Left colon (tissue), 2 donors: ENCODE measurements at places on chromosomes 6 and 20.

DNA sequence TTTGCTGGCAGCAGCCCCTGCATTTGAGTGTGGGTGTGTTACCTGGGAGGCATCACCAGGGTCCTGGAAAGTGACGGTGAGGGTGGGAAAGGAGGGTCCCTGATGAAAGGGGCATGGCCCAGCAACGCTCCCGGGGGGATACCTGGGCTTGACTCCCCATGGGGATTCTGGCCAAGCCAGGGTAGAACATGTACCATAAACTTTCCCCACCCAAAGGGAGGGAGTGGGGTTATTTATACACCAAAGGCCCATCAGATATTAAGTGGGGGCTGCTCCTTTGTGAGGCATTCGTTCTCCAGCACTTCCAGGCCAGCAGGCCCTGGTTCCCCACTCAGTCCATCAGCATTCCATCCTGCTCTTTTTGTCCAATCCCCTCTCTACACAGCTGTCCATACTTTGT is 20.6 kb upstream of the CCR6 start:
- no peak for DNase-seq

DNA sequence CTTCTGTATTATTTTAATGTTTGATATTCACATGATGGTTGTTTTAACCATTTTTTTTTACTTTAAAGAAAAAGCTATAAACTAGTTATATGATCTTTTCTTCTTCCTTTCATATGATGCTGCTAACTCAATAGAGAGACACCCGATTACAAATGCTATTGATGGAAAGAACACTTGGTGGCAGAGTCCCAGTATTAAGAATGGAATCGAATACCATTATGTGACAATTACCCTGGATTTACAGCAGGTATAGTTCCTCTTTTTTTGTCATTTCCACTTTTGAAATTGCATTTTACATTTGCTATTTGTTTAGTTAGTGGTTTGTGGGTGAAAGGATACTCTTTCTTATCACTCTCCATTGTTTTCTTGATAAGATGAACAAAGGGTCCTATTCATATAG is 176.7 kb downstream of the LAMA2 start:
- no peak for DNase-seq

GRCh38 chr6:33927616-33928015 is 123.8 kb upstream of the MLN start:
- DNase-seq, result no peak

DNA sequence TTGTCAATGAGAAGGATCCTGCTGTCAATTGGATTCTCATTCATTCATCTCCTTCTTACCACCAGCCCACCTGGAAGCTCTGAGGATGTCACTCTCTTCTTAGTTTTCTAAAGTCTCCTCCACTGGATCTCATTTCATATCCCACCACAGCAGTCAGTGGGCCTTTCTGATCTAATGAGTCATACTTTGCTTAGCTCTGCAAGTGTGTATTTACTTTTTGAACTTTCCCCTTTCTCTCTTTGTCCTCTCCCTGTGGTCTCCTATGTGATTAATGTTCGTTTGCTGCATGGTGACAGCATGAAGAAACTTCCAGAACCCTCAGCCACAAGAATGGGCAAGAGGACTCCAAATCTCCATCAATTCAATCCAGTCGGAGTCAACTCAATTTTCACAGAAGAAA is 63.6 kb upstream of the SYNDIG1 start:
- no peak for DNase-seq

GRCh38 chr6:146336191-146336590 is 207.4 kb upstream of the RAB32 start:
- no peak for DNase-seq

GRCh38 chr20:35552914-35553313 is 11.0 kb downstream of the ERGIC3 start:
- no peak for DNase-seq
